NCI-H187 (cell line): ENCODE measurements at places on chromosomes 13 and 19.

DNA sequence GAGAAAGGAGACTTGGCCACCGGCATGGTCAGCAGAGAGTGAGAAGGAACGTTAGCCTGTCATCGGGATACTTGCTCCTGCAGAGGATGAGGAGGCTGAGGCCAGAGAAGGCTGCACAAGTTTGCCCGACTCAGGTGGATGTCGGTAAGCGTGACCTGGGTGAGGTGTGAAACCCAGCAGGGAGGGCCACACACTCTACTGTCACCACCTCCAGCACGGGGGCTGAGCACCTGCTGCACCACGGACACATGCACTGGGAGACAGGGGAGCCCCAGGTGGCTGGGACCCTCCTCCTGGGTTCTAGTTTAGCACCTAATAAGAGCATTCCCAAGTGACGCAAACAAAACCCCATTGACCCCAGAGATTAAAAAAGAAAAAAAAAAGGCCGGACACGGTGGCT is 17.3 kb downstream of the MLLT1 start:
- DNase-seq, result no peak

- DNase-seq, result no peak
These were observed 1.2 kb downstream of the DAZAP1 start for GRCh38 chr19:1408300-1409203.

- no peak for DNase-seq
These were observed 96.6 kb upstream of the LSM14A start for GRCh38 chr19:34075661-34076091.

GRCh38 chr19:45117167-45117594 is 24.2 kb downstream of the PPP1R37 start:
- peak; percentile 93 for DNase-seq

- no peak for DNase-seq
These were observed 4.3 kb upstream of the AKAP8L start for GRCh38 chr19:15423130-15423529.

DNA sequence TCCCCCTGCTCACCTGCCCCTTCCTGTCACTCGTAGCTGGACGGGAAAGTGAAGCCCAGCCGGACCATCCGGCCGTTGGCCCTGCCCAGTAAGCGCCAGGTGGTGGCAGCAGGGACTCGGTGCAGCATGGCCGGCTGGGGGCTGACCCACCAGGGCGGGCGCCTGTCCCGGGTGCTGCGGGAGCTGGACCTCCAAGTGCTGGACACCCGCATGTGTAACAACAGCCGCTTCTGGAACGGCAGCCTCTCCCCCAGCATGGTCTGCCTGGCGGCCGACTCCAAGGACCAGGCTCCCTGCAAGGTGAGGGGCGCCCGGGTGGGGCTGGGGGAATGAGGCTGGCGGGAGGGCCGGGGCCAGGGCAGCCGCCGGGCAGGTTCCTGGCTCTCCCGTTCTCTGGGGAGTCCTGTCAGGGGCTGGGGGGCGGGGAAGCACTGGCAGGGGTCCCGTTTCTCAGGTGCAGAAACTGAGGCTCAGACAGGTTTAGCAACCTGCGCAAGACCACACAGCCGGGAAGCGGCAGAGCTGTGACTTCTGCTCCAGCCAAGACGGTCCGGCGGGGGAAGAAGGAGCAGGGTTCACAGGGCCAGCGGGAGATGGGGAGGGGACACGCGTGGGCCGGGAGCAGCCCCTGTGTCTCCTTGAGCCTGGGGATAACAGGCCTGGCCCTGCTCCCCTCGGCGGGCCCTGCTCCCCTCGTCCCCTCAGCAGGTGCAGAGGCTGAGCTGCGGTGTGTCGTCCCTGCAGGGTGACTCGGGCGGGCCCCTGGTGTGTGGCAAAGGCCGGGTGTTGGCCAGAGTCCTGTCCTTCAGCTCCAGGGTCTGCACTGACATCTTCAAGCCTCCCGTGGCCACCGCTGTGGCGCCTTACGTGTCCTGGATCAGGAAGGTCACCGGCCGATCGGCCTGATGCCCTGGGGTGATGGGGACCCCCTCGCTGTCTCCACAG is 5.3 kb downstream of the GZMM start:
- no peak for DNase-seq

DNA sequence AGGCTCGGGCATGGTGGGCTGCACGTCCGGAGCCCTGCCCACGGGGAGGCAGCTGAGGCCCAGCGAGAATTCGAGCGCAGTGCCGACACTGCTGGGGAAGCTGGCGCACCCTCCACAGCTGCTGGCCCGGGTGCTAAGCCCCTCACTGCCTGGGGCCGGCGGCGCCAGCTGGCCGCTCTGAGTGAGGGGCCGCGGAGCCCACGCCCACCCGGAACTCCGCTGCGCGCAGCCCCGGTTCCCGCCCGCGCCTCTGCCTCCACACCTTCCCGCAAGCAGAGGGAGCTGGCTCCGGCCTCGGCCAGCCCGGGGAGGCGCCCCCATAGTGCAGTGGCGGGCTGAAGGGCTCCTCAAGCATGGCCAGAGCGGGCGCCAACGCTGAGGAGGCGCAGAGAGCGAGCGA is 2080.4 kb downstream of the PCDH9 start:
- no peak for DNase-seq
